ENCODE measurements at places on chromosomes 1 and 21.

GRCh38 chr1:19709260-19709793 is 44.7 kb downstream of the HTR6 start:
- DNase-seq, result no peak

DNA sequence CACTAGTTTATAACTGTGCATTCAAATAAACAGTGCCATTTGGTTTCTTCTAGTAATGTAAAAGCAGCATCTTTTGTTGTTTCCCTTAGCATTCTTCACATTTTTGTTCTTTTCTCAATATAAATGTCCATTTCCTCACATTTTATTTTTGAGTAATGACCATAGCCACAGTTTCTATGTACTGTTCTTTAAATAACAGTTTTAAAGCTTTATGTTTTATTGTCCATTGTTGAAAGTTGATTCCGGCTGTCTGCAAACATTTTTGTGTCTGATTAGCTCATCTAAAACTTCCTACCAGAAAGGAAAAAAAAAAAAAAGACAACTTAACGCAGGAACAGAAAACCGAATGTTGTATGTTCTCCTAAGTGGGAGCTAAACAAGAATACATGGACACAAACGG is 139.7 kb downstream of the MAGI3 start:
- DNase-seq, result no peak

- no peak for DNase-seq
These were observed 1.3 kb upstream of the TOMM20 start for GRCh38 chr1:235129774-235130570.

- no peak for DNase-seq
These were observed 26.9 kb upstream of the LRRC3 start for GRCh38 chr21:44428281-44428960.

- no peak for DNase-seq
These were observed 44.9 kb downstream of the TRAF5 start for GRCh38 chr1:211371406-211372105.

- peak; percentile 20 for DNase-seq
These were observed 26.5 kb downstream of the RIPPLY3 start for GRCh38 chr21:37032877-37033471.

DNA sequence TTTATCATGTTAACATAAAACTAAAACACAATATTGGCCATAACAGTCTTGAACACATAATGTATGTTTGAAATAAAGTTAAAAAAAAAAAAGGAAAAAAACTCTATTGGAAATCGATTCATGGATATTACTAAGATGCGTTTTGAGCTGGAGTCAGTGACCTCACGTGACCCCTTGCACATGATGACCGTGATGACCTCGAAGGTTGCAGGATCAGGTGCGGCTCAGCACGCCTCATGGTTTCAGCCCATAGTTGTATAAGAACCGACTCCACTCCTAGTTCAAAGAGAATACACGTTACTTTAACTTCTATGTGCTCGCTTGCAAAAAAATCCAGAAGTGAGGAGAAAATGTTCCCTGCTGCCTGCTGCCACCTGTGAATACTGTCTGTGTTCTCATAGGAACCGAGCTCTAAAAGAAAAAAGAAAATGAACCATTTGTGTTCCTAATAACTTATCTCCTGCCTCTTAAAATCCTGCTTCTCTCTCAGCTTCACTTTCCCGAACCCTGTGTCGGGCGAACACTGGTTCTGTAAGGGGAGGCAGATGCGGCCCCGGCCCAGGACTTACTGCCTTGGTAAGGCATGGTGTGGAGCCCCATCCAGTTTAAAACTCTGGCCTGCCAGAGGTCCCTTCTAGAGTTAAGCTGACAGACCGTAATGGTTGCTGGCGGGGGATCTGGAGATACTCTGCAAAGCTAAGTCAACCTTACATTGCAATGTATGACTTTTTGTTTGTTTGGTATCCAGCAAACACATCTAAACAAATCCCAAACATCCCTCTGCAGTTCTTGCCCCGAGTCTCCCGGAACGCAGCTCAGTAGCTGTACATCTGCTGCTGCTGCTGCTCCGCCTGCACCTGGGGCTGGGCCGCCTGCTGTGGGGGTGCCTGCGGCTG is 33.8 kb upstream of the RIPK4 start:
- no peak for DNase-seq

- DNase-seq, result no peak
These were observed 41.3 kb downstream of the TBX19 start for GRCh38 chr1:168321945-168322344.

DNA sequence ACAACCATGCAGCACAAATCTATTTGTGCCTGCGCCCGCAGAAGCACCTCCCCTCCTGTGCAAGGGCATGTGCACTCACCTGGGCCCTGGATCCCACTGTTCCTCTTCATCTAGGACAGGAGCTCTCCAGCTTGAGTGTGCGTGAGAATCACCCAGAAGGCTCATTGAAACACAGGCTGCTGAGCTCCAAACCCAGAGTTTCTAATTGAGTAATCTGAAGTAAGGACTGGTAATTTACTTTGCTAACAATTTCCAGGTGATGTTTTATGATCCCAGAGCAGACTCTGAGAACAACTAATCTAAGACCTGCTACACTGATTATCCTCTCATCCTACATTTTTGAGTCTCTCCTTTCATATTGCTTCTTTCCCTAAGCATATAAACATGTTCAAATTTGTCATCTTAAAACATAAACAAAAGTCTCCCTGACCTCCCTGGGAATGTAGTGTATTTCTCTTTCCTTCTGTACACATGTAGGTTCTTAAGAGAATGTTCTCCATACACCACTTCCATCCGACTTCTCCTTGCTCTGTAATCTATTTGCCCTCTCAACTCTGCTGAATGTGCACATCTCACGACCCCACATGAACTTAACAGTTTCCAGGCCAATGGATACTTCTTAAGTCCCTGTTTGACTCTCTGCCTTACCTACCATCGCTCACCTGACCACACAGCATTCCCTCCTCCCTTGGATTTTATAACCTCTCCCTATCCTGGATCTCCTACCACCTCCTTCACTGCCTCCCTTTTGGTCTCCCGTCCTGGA is 522.5 kb downstream of the SMYD3 start:
- DNase-seq, result no peak

GRCh38 chr1:165355139-165355976 is 1.2 kb downstream of the LMX1A start:
- no peak for DNase-seq

DNA sequence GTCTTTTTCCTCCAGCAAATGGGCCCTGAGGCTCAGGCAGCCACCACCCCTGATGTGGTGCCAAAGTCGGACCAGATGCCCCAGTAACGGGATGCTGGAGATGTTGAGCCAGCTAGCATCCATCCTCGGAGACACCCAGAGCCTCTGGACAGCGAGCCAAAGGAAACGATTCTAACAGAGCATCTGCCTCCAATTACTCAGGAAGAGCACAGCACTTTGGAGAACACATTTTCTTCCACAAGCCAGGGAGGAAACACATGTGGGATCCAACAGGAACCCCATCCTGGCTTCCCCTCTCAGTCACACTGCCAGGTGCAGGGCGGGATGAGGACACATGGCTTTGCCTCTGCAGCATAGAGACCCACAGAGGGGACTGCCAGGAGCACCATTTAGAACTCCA is 44.9 kb downstream of the C1orf198 start:
- no peak for DNase-seq

GRCh38 chr1:87598429-87598828 is 269.7 kb downstream of the LMO4 start:
- DNase-seq, result no peak

GRCh38 chr1:89198081-89198480 is 661 bp downstream of the GBP4 start:
- no peak for DNase-seq

- DNase-seq, result no peak
These were observed 33.6 kb upstream of the GNG5 start for GRCh38 chr1:84539972-84540371.

DNA sequence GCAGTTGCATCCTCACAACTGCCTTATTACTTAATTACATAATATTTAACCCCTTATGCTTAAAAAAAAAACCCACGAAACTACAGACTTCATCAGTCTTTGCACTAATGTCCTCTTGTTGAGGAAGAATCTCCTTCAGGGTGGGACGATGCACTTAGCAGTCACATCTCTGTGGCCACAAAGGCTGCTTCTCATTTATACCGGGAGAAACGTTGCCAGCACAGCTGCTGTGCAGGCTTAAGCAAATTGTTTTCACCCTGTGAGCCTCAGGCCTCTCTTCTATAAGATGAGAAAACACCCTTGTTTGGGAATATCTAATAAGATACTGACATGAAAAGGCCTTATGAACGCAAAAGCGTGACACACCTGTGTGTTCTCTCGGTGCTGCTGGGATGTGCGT is 2.9 kb upstream of the OBSCN start:
- no peak for DNase-seq

GRCh38 chr1:70411360-70411844 is 334 bp downstream of the CTH start:
- no peak for DNase-seq

DNA sequence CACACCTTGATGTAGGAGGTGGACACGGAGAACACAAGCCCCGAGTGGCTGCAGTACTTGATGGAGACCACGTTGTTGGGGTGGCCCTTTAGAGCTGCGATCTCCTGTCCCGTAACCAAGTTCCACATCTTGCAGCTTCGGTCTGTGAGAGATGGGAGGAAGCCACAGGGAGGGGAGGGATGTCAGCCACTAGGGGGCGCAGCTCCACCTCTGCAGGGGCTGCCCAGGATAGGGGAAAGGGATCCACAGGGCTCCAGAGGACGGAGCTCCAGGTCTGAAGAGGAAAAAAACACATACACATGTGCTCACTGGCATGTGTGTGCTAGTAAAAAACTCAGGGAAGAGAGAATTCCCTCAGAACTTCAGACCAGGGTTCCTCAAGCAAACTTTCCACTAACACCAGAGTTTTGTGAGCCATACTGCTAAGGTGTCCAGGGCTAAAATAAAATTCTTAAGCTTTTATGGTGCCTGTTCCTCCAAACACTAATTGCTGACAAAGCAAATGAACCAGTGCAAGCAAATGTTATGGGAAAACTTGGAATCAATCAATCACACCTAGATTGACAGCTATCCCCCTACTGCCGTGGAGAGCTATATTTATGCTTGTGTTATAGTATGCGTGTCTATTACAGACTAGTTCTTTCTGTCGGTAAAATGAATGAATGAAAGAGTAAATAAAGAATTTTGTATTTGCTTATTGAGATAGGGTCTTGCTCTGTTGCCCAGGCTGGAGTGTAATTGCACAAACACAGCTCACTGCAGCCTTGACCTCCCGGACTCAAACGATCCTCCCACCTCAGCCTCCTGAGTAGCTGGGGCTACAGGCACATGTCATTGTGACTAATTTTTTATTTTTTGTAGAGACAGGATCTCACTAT is 43.7 kb downstream of the KIF21B start:
- no peak for DNase-seq

GRCh38 chr1:43267818-43268425 is 1.9 kb upstream of the TMEM125 start:
- DNase-seq, result no peak

- DNase-seq, result no peak
These were observed 8.3 kb downstream of the OTUD7B start for GRCh38 chr1:150002217-150002616.

DNA sequence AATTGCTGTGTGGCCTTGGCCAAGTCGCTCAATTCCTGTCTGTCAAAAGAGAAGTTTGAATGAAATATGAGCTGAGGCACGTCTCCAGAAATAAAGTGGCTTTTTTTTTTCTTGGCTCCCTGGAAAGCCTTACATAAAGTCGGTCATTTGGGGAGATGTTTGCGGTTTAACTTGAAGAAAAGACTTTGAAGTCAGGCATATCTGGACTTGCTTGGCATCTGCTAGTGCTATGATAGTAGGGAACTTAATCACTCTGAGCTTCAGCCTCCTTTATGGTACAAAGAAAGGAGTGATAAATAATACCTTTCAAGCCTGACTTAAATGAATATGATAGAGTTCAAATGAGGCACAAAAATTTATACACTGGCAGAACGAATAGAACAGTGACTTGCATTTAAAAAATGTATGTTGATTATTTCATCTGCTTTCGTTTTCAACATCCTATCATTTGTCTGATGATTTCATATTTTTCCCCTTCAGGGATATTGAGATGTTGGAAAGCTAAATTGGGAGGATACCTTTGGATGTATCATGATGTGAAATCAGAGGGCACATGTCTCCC is 60.2 kb downstream of the FASLG start:
- DNase-seq, result peak; percentile 37
